Ureter (tissue), 1 donor: ENCODE measurements at places on chromosomes 2 and 18. TPM values are rescaled to one million over a fixed set of nuclear protein-coding genes. Genes with fewer than 3 reads are reported as not detected.

DNA sequence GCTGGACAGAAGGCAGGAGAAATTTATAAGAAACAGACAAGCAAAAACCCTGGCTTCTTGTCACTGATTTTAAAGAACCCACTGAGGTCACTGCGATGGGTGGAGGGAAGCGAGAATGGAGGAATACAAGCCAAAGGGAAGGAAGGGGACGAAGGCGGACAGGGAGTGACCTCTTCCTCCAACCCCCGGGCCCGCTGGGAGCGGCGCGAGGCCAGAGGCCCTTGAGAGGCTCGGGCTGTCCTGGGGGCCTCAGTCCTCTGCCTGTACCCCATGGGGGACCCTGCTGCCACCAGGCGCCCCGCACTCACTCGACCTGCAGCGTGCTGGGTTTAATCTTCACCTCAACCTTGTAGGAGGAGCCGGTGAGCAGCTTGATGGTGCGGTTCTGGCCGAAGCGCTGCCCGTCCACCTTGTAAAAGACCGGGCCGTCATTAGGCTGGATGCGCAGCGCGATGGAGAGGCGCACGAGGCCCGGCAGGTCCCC, 793 bp downstream of the CNRIP1 start:
- no peak for DNase-seq

Gene DSEL
- 6.3 TPM for total RNA-seq

- no peak for DNase-seq
These were observed 8.4 kb downstream of the APOB start for GRCh38 chr2:21035282-21035973.

- DNase-seq = peak; percentile 33
These were observed 115.5 kb downstream of the NFATC1 start for GRCh38 chr18:79511271-79511670.

Gene IL36B
- total RNA-seq = not detected
